Neural crest cell (in vitro differentiated cells): ENCODE measurements at places on chromosomes 5 and 9.

DNA sequence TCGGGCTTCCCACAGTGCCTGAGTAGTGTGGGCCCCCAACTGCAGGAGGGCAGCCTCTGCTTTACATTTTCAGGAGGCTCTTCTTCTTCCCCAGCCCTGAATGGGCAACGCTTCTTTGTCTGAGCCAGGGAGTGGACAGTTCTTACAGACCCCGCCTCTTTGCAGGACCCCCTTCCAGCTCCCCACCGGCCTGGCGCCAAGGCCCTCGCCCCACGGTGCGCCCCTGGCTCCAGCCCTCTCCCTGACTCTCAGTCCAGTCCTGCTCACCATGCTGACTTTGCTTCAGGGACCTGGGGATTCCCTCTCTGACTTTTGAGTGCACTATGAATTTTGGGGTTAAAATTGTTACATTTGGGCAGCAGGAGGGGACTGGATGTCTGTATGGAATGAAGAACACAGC, 123.8 kb downstream of the HSD17B3 start:
- no peak overlapping the region for H3K4me3 ChIP-seq
- peaks cover 54% of the 10 kb centered on the region for H3K27me3 ChIP-seq
- no peak overlapping the region for H3K27ac ChIP-seq
- no peak for DNase-seq
- H3K4me1 ChIP-seq, result peaks cover 12% of the 10 kb centered on the region

GRCh38 chr5:1660511-1660910, 136.8 kb upstream of the LPCAT1 start:
- H3K27me3 ChIP-seq, result peaks cover 27% of the 10 kb centered on the region
- H3K27ac ChIP-seq, result no peak overlapping the region
- DNase-seq, result no peak
- no peaks in the 10 kb centered on the region for H3K36me3 ChIP-seq
- no peak overlapping the region for H3K4me3 ChIP-seq

DNA sequence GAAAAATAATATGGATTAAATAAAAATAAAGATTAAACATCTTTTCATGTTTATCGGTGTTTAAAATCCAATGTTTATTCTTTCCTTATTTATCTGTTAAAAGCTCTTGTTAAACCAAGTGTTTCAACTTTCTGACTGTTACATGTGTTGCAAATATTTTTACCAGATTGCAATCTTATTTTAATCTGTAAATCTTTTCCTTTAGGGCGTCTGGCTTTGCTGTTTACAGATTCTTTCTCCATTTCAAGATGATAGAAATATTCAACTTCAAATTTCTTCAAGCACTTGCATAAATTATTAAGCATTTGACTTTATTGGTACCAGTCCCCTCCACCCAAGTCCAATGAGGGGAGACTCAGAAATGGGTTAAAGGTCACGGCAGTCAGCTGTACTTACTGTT, 16.9 kb upstream of the ABCA1 start:
- peaks cover 8% of the 10 kb centered on the region for H3K4me1 ChIP-seq
- H3K4me3 ChIP-seq, result no peak overlapping the region
- H3K27me3 ChIP-seq, result no peaks in the 10 kb centered on the region
- H3K36me3 ChIP-seq, result no peaks in the 10 kb centered on the region

DNA sequence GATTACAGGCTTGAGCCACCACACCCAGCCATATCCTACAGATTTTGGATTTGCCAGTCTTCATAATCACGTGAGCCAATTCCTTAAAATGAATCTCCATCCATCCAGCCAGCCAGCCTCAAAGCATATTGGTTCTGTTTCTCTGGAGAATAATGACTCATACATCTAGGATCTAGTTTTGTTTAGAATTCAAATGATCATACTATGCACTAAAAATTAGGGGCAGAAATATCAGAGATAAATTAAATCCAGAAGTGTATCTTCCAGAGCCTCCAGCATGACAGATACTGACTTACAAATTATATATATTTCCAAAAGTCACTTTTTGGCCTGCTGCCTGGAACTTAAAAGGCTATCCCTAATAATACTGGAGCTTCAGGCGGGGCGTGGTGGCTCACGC, 119.1 kb upstream of the NR5A1 start:
- H3K36me3 ChIP-seq, result no peaks in the 10 kb centered on the region
- H3K27me3 ChIP-seq, result no peaks in the 10 kb centered on the region
- no peak overlapping the region for H3K27ac ChIP-seq
- DNase-seq, result no peak
- H3K4me1 ChIP-seq, result no peaks in the 10 kb centered on the region
- H3K4me3 ChIP-seq, result no peak overlapping the region

- no peak overlapping the region for H3K4me3 ChIP-seq
- no peaks in the 10 kb centered on the region for H3K36me3 ChIP-seq
- H3K27ac ChIP-seq, result peak overlapping the region; percentile 64
- H3K4me1 ChIP-seq, result no peaks in the 10 kb centered on the region
- H3K27me3 ChIP-seq, result no peaks in the 10 kb centered on the region
These were observed 195.1 kb downstream of the SMARCA2 start for GRCh38 chr9:2210201-2210600.
